ENCODE measurements at places on chromosomes 6 and 20. TPM values are rescaled to one million over a fixed set of nuclear protein-coding genes. Genes with fewer than 3 reads are reported as not detected.
A peak's percentile ranks its signal among the peaks of the same experiment; 100 is the strongest.

GRCh38 chr6:168232989-168233874 is 86.3 kb downstream of the DACT2 start:
- no peak for DNase-seq

- no peak for DNase-seq
Observed at GRCh38 chr6:93828553-93828952, 409.2 kb upstream of the EPHA7 start.

GRCh38 chr6:45437439-45437815 is 59.7 kb upstream of the SUPT3H start:
- no peak for DNase-seq

- no peak for DNase-seq
Observed at GRCh38 chr6:12034349-12034748, 22.2 kb downstream of the HIVEP1 start.

DNA sequence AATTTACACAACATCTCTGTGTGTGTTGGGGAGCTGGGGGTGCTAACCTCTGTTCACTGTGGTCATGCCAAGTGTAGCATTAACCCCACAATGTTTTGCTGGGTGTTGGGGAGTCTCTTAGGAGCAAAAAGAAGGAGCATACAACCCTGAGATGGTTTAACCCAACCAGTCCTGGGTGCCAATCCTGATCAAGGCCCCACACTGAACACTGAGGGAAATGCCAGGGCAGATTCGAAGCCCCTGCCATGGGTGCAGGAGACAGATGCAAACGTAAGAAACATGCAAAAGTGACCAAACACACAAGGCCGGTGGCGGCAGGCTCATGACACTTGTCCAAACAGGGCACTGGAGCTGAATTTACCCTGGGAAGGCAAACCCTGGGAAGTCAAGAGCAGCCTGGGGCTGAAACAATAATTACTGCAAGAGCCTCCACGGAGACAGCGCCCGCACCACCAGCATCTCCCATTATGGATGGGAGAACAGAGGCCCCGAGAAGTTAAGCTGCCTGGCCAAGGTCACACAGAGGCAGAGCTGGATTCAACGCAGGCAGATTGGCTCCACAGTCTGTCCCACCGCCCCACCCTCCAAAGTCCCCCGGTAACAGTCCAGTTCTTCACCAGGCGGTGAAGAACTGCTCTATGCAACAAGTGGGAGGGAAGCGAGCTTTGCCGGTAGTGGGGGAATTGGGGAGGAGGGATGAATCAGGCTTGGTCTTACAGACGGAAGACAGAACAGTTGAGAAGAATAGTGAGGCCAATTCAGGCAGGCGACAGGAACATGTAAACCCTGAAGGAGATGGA is 8.5 kb downstream of the ACSS1 start:
- DNase-seq: peak; percentile 38

- DNase-seq: no peak
Observed at GRCh38 chr6:28982476-28983266, 22.4 kb downstream of the ZNF311 start.

GRCh38 chr20:52031563-52032303 is 159.8 kb downstream of the ZFP64 start:
- no peak for DNase-seq

DNA sequence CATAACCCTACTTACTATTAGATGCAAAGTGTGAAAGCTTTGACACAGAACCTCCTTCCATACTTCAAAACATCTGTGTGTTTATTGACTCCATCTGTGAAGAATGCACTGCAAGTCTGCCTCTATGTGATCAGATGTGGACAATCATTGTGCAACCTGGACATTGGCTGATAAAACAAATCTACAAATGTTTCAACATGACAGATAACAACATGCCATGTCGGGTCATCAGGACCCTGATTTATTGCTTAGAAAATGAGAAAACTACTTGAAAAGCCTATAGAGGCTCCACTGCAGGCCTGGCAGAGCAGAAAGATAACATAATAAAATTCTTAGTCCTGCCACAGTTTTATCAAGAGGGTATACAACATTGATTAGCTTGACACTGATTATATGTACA is 1286.4 kb downstream of the GRIK2 start:
- DNase-seq: no peak

DNA sequence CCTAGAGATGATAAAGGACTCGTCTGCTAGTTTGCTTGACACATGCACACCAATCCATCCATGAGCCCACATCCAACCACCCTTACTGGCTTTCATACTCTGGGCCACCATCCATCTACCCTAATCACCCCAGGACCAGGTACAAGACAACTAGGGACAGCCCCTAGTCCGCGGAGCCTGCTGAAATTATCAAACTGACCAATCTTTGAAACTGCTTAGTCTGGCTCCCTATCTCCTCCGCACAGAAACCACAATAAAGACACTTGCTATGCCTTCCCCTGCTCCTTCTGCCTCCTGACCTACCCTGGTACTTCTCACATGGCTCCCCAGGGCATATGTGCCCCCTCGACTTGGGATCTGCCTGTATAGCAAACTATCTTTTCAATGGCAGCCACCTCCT is 33.1 kb downstream of the PXDC1 start:
- no peak for DNase-seq

- no peak for DNase-seq
Observed at GRCh38 chr6:126181890-126182289, 158.0 kb upstream of the CENPW start.

GRCh38 chr20:54005524-54005923 is 64.9 kb downstream of the BCAS1 start:
- no peak for DNase-seq

GRCh38 chr20:50792708-50793574 is 1.9 kb upstream of the BCAS4 start:
- DNase-seq: no peak

DNA sequence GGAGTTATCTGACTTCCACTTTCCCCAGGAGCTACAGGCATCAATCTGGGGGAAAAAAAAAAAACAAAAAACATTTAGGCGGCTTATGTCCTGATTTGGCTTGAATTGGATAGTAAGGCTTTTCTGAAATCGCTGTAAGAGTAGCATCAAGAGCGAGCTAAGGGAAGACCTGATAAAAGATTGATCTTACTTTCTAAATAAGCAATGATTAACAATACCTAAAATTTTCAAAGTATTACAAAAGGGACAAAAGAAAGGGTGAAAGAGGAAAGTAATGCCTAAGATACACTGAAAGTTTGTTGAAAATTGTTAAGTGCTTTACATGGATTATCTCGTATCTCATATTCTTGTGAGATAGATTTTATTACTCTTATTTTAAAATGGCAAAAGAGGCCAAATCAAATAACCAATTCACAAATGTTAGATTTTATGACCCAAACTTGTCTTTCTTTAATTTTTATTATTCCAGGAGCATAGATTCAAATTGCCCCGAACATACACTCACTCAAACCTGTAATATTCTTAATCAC is 106.4 kb upstream of the PRSS16 start:
- DNase-seq: no peak

- no peak for DNase-seq
Observed at GRCh38 chr6:19416811-19417210, 420.4 kb upstream of the ID4 start.

DNA sequence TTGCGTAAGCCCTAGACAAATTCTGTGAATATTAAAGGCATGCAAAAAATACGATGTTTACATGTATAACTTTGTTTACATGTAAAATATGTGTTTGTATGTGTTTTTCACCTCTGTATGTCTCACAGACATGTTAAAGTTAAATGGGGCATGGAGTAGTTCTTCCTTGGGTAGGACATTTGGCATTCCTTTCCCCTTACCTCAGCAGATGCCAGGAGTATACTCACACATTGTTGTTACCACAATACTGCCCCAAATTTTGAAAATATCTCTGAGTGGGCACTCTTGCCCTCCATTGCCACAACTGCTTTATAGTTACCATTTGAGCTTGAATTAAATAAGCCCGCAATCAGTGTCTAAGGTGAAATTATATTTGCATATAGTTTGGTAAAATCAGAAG is 147.5 kb downstream of the MYO6 start:
- no peak for DNase-seq

DNA sequence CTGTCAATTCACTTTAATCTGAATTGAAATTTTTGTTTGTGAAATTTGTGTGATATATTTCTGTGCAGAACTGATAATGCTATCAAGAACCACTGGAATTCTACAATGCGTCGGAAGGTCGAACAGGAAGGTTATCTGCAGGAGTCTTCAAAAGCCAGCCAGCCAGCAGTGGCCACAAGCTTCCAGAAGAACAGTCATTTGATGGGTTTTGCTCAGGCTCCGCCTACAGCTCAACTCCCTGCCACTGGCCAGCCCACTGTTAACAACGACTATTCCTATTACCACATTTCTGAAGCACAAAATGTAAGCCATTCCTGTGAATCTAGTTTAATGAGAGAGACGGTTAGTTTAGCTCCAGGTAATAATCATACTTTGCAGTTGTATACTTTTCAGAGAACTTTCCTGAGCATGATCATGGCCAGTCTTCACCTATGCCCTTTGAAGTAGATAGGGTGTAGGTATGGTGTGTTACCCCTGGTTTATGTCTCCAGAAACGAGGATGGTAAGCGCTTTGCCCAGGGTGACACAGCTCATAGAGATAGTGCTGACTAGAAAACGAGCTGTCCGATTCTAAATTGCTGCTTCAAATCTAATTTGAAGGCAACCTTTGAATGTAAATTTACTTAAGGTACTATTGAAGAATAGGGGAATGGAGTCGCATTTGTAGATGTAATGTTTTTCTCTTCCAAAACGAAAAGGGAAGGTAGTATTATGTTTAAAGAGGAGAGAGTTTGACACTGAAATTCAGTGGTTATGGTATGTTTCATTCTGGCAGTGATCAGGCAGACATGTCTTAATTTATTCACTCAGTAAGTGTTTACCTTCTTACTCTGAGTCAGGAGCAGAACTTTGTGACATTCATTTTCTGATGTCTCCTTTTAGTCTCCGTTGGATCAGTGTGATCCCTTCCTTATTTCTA is 11.4 kb downstream of the MYB start:
- no peak for DNase-seq

GRCh38 chr6:137117581-137117980 is 55.9 kb downstream of the IL22RA2 start:
- DNase-seq: no peak

GRCh38 chr6:99689916-99690685 is 83.5 kb downstream of the PRDM13 start:
- DNase-seq: no peak

GRCh38 chr6:27178860-27179259 is 68.6 kb upstream of the PRSS16 start:
- no peak for DNase-seq

DNA sequence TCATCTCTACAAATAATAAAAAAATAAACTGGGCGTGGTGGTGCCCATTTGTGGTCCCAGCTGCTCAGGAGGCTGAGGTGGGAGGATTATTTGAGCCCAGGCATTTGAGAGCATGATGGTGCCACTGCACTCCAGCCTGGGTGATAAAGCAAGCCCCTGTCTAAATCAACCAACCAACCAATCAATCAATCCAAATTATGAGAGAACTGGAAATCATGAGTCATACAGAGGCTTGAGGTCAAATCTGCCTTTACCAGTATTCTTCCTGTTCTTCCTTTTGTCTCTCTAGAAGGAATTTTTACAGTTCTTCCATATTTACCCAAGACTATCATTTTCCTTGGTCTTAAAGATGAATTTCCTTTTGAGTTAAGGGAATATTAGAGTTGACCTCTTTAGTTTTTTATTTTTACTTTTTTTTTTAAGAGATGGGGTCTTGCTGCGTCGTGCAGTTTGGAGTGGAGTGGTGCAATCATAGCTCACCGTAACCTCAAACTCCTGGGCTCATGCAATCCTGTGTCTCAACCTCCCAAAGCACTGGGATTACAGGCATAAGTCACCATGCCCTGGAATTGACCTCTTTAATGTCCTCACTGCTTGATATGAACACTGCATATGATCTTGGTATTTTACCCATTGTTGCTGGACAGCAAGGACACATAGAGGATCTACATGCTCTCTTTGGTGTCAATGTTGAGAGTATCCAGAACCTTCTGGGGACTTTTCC is 44.1 kb upstream of the TXNDC5 start:
- DNase-seq: no peak

- no peak for DNase-seq
Observed at GRCh38 chr20:62983210-62983609, 23.6 kb downstream of the BHLHE23 start.

- DNase-seq: no peak
Observed at GRCh38 chr6:160955508-160956295, 35.9 kb upstream of the MAP3K4 start.

GRCh38 chr6:55953335-55953734 is 77.9 kb upstream of the BMP5 start:
- DNase-seq: no peak

DNA sequence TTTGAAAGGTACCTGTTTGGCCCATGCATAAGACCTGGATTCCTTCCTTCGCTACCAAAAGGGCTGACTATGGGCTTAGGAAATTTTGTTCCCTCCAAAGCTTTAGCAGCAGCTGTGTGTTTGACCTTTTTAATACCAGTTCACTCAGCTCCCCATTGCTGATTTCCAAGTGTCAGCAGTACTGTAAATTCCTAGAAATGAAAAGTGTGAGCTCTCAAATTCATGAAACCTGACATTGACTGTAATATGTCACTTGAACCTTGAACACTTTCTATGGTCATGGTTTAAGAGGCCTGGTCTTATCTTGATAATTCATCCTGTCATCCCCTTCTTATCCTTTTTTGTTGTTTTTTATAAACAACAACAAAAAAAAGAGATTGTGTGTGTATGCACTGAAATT is 31.7 kb downstream of the STAU1 start:
- no peak for DNase-seq

GRCh38 chr6:6505111-6505510 is 83.4 kb upstream of the LY86 start:
- DNase-seq: no peak

- DNase-seq: peak; percentile 10
Observed at GRCh38 chr20:944148-944547, 28.0 kb upstream of the ANGPT4 start.

- no peak for DNase-seq
Observed at GRCh38 chr20:59455402-59456341, 148.7 kb upstream of the PHACTR3 start.

DNA sequence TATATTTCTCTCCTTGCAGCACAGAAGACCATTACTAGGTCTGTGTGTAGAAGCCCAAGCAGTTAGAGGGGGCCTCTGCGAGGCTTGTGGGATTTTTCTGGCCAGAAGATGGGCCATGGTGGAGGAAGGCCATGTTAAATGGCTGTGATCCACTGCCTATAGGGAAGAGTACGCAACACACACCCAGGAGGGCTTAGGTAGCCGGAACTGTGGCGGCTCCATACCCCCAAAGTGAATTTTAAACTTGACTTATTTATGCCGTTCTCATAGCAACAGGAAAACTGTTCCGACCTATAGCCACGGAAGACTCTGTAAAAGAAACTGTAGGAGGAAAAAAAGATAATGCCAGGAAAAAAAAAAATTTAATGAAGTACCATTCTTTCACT is 69.5 kb downstream of the SLX4IP start:
- no peak for DNase-seq

Gene GTSF1L
- not detected for total RNA-seq

Gene EXOC2
- 7.5 TPM for total RNA-seq

Gene PPP1R14C
- total RNA-seq: 0.08 TPM

Gene APOBEC2
- total RNA-seq: not detected

Gene ADGRF5
- total RNA-seq: 8.3 TPM

Gene FOXC1
- total RNA-seq: 0.38 TPM

Gene ID4
- 0.70 TPM for total RNA-seq

Gene INSM1
- total RNA-seq: not detected

Gene SLC22A2
- total RNA-seq: not detected

Gene SLC17A3
- 10.4 TPM for total RNA-seq

Gene LY6G6F
- total RNA-seq: not detected

Gene DXO
- total RNA-seq: 15.5 TPM

Gene OOEP
- 0.18 TPM for total RNA-seq

Gene PRRT1
- 0.38 TPM for total RNA-seq

Gene VWA7
- total RNA-seq: 2.3 TPM

Gene GSTA3
- total RNA-seq: not detected

Gene PROKR2
- not detected for total RNA-seq

Gene DAAM2
- total RNA-seq: 6.0 TPM

All from left lobe of liver (tissue), 2 donors.